ENCODE measurements at places on chromosomes 4 and X.
A peak's percentile ranks its signal among the peaks of the same experiment; 100 is the strongest.

DNA sequence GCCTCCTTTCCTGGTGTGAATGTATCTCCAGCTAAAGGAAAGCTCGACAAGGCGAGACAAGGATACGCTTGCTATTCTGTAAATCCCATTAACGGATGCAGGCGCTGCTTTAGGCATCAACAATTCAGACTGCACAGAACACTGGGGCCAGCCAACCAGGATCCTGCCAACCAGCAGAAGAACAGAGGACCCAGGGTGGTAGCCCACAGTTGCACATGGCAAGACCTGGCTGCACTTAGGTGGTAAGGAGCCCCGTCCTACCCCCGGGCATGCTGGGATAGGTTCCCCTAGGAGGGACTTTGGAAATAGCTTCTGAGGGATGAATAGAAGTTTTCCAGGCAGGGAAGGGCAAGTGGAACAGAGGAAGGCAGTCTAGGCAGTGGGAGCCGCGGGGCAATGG is 20.7 kb downstream of the PSAPL1 start:
- no peak for DNase-seq

DNA sequence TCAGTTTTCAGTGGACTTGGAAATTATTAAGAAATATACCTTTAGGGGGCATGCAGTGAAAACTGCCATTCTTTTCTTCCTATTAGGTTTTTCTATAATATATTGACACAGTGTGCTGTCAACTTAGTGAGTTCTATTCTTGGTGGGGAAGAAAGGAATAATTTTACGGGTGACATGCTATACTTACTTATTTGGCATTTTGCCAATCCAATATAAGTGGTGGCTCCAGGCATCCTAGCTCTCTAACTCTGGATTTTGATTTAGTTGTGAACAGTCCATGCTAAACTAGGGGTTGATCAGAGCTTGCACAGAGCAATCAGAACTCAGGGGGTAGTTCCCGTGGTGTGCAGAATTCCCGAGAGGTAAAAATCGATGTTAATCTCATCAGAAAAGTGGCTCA is 277.7 kb upstream of the FTHL17 start:
- DNase-seq, result no peak

- DNase-seq, result peak; percentile 65
Observed at GRCh38 chr4:108107101-108107500, 61.6 kb downstream of the LEF1 start.

GRCh38 chrX:42070866-42071265 is 147.5 kb upstream of the CASK start:
- no peak for DNase-seq

- DNase-seq, result no peak
Observed at GRCh38 chr4:121226362-121226761, 62.2 kb upstream of the TNIP3 start.

- DNase-seq, result no peak
Observed at GRCh38 chr4:8225706-8226443, 26.8 kb downstream of the SH3TC1 start.

DNA sequence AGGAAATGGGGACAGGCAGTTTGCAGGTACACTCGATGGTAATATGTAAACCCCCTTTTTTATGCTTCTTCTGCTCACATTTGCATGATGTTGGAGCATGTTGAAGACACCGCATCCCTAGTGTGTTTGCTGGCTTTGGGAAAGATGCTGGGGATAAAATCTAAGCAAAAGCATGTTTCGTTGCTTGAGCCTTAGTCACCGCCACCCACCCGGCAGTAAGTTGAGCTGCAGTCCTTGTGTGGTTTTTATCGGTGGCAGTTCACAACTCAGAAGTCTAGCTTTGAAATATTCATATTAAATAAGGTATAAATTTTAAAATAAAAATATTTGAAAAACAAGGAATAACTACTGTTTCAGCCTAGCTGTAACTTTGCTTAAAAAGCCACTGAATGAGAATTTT is 21.7 kb upstream of the MND1 start:
- DNase-seq, result no peak

DNA sequence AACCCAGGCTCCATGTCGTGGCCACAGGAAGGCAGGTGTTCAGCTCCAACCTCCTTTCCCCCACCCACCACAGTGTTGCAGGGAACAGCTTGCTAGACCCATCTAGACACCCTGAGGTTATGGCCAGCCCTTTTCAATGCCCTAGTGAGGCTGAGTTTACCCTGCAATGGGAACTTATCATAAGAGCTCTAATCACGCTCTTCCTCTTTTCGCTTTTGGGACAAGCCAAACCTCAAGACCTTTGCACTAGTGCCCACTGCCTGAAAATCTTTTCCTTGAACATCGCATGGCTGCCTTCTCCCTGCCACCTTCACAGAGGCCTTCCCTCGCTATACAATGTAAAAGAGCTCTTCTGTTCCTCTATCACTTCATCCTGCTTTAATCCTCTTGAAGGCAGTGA is 2.4 kb upstream of the FGFBP2 start:
- no peak for DNase-seq

DNA sequence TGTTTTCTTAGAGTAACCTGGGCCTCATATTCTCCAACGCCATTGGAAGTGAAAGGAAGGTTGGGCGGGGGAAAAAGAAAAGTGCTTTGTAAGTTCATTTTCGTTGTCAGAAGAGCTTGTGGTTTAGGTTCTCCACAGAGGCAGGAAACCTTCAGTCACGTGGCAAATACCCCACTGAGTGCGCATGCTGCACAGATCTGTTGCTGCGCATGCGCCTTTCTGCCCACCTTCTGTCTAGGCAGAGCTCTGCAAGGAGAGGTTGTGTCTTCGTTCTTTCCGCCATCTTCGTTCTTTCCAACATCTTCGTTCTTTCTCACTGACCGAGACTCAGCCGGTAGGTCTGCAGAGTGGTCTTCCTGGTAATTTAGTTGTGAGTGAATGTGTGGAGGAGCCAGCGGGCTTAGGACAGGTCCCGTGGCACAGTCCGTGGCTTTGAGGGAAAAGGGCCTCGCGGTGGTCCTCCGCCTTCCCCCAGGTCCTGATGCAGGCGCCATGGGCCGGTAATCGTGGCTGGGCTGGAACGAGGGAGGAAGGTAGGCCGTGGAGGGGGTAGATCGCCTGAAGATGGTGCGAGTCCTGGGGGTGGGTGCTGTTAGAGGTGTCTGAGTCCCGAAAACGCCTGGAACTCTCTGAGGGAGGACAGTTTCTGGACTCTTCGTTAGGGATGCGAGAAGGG is at the start of gene PAGE5:
Gene PAGE5 (plus strand): TSS at position 228 of the 676 bp plus-strand sequence. CDS start 1,037 bp downstream, outside the sequence.
- no peak for DNase-seq

DNA sequence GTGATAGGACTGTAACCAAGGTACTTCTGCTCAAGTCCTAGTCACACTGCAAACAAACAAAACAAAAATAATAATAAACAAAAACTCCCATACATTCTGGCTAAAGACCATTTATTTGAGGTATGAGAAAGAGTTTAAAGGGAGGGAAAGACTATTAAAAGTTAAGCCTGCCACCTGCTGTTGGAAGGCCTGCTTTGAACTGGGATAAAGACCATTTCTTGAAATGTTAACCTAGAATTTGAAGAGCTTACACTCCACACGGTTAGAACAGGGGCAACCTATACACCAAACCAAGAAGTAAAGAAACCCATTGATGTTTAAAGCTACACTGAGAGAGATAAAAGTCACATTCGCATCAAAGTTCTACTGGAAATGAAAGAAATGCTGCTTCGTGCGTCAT is 548.7 kb upstream of the DIPK2B start:
- DNase-seq, result peak; percentile 38

DNA sequence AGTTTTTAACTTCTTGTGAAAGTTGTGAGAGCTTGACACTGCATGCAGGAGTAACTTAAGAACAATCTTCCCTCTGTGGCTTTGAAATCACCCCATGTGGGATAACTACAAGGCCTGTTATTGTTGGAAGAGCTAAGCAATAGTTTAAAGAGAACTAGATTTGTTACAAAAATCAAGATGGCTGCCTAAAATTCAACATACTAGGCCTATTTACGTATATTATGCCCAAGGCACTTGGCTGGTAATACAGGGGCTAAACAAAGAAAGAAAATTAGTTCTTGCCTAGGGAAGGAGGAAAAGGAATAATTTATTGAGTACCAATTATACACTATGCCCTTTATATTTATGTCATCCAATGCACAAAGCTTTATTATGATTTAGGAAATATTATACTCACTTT is 36.1 kb downstream of the DMD start:
- DNase-seq, result no peak

DNA sequence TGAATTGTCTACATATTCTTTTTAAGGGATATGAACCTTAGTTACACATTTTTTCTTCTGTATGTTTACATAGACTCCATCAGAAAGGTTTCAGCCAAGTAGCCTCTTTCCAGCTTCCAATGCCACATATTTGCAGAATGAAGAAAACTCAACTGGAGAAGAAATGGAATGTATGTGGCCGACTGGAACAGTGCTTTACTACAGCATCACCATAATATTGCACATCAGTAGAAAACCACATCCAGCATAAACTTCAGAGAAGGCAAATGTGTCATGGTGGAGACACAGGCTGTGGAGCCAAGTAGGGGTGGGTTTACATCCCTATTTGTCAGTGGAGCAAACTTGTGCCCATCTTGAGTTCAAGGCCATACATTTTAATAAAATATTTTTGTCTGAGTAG is 204.8 kb upstream of the LDB2 start:
- no peak for DNase-seq

GRCh38 chr4:102334624-102335023 is 10.7 kb downstream of the SLC39A8 start:
- no peak for DNase-seq

DNA sequence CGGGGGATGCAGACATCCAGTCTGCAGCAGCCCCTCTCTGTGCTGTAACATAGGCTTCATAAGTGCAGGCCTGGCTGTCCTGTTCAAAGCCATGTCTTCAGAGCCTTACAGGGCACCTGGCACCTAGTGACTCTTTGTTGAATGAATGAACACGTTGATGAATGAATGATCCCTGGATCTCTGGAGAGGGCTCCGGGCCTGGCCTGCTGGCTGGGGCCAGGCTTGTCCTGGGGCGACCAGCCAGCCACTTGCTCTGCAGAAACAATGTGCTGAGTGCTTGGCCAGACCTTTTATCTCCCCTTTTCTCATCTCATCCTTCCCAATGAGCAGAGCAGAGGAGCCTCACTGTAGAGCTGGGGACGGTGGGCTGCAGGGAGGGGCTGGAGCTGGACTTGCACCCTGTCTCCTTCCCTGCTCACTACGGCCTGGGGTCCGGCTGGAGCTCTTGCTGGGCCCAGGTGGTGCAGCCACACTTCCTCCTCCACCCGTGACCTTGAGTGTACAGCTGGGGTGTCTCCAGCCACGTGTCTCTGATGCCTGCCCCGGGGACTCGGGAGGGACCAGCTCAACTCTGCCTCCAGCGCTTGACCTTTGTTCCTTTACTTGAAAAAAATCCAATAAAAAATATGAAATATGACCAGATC is 77.9 kb downstream of the PSAPL1 start:
- no peak for DNase-seq

- no peak for DNase-seq
Observed at GRCh38 chrX:19782419-19782818, 105.0 kb downstream of the SH3KBP1 start.

DNA sequence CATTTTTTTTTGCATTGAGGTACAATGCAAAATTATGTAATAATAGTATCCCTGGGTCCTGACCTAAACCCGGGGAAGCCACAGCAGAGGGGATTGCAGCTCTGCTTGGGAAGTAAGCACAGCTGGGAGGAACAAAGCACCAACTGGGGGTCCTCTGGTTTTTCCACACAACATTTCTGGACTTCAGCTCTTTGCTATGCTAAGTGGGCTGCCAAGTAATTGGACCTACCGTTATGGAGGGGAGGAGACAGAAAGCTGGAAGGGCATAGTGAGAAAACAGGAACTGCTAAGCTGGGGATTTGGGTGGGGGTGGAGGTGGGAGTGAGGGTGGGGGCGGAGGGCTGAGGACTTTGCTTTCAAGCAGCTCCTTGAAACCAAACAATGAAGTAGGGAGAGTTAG is 183.3 kb downstream of the ZIC3 start:
- no peak for DNase-seq

- peak; percentile 49 for DNase-seq
Observed at GRCh38 chr4:54185866-54186265, 43.2 kb upstream of the PDGFRA start.

GRCh38 chrX:56564164-56564885 is 898 bp downstream of the UBQLN2 start:
- peak; percentile 37 for DNase-seq

GRCh38 chr4:98448908-98449307 is 187.7 kb downstream of the RAP1GDS1 start:
- DNase-seq, result no peak

DNA sequence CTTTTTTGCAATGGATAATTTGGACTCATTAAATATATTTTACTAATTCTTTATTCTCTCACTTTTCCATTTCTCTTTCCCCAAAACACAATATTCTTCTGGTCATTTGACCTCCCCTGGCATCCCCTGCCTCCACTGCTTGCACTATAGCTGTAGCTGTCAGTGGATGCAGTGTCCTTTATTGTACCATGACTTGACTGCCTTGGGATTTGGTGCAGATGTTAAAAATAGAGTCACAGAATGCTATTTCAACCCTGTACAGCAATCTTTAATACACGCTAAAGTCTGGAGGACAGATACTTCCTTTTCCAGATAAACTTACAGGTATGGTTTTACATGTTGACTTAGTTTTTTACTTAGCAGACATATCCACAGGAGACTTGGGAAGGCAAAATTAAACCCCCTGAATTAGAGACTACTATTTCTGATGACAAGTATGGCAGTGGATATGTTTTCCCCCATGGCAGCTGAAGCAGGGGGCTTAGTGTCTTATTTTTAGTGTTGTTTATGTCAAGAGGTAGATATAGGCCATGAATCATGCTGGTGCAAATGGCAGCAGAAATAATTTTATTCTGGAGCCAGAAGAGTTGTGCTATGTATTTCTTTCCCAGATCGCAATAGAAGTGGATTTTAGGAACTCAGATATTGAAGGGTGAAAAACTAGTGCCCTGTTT is 461.4 kb downstream of the NAF1 start:
- no peak for DNase-seq

GRCh38 chrX:18949944-18950301 is 34.0 kb downstream of the PHKA2 start:
- DNase-seq, result no peak

- no peak for DNase-seq
Observed at GRCh38 chrX:2410279-2411020, 90.3 kb downstream of the DHRSX start.

- peak; percentile 57 for DNase-seq
Observed at GRCh38 chrX:131958724-131959123, 64.4 kb upstream of the STK26 start.

GRCh38 chrX:139924069-139924695 is 8.7 kb downstream of the ATP11C start:
- no peak for DNase-seq

GRCh38 chr4:145177906-145178538 is 2.4 kb downstream of the OTUD4 start:
- DNase-seq, result peak; percentile 80

GRCh38 chrX:13180807-13181206 is 136.4 kb upstream of the FAM9C start:
- DNase-seq, result no peak

- no peak for DNase-seq
Observed at GRCh38 chrX:19063030-19063429, 59.2 kb downstream of the ADGRG2 start.

DNA sequence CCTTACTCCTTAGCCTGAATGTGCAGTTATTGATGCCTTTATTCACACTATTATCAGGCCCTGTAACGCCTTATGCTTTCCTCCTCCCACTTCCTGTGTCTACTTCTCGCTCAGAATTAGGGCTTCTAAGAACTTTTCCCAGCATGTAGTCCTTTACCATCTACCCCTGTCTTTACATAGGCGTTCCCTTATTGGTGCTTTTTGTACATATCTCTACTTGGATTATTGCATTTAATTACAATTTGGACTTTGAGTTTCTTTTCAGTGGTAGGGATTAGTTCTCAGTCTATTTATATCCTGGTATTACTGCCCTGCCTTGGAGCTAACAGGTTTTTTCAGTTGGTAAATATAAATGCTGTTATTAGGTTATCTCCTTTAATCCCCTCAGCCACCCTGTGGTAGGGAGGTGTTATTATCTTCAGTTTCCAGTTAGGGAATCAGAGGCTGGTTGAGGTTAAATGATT is 84.0 kb downstream of the RBPJ start:
- DNase-seq, result peak; percentile 9

All from OCI-M1 (cell line).